Thoracic aorta (tissue), 2 donors: ENCODE measurements at places on chromosomes 2 and 18.

- DNase-seq, result no peak
Measured at GRCh38 chr2:151760139-151760650, 25.9 kb upstream of the NEB start.

GRCh38 chr2:196538646-196539045 lies 100.9 kb upstream of the CCDC150 start:
- no peak for DNase-seq

DNA sequence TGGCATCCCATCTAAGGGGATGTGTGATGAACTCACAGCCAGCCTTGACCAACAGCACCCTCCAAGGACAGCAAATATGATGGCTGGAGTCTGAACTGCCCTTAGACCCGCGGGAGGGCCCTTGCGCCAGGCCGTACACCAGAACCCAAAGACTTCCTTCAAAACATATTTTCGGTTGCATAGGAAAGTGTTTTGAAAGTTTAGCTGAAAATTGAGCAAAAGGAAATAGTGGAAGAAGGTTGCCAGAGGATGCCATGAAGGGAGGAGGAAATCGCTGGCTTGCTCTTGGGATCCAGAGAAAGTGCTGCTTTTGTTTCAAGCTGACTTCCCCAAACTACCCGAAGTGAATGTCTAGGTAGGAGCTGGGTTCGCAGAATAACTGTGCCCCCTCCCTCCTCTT lies 61.3 kb downstream of the IL1R2 start:
- no peak for DNase-seq

- no peak for DNase-seq
Measured at GRCh38 chr18:56351911-56352500, 286.4 kb downstream of the TXNL1 start.

DNA sequence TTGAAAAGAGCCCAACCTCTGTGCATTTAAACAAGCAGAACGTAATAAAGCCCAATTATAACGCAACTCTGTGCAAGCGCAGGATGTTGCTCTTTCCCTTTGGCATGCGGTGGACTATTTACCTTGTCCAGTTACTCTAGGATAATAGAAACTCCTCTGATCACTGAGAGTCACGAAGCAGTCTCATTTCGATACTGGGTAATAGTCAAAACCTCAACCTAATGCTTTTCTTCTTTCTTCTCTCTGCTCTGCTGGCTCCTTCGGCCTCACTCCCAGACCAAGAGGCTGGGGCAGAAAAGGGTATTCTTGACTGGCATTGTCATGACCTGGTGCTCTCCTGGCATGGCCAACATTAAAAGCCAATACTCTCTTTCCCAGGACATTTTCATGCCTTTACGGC lies 89.7 kb upstream of the GCFC2 start:
- DNase-seq, result no peak

GRCh38 chr2:67877301-67877700 lies 185.5 kb downstream of the C1D start:
- DNase-seq, result no peak

- DNase-seq, result no peak
Measured at GRCh38 chr18:5584746-5585417, 41.1 kb upstream of the EPB41L3 start.

- no peak for DNase-seq
Measured at GRCh38 chr2:213034585-213034984, 116.8 kb downstream of the IKZF2 start.

- DNase-seq, result no peak
Measured at GRCh38 chr2:241188361-241189092, at the start of gene ANO7. TSS of gene ANO7 (plus strand) at chr2:241188677. CDS start at chr2:241190064, 1,387 bp downstream.

DNA sequence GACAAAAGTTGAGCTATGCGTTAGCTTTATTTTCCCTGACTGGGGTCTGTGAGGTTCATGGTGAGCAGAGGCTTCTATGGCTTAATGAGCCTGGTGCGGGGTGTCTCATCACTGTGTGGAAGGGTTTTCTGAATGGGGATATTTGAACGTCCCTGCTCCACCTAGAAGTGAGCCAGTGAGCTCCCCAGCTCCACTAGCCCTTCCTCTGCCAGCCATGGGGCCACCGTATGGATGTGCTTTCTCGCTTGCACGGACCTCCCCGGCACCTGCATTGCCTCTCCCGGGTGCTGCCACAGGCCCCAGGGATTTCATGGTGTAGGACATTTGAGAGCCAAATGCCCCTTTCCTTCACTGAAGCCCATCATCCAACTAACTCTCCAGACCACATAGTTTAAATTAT lies 37.8 kb downstream of the CYP26B1 start:
- DNase-seq, result no peak

GRCh38 chr18:79772865-79773696 lies 24.7 kb upstream of the KCNG2 start:
- no peak for DNase-seq

DNA sequence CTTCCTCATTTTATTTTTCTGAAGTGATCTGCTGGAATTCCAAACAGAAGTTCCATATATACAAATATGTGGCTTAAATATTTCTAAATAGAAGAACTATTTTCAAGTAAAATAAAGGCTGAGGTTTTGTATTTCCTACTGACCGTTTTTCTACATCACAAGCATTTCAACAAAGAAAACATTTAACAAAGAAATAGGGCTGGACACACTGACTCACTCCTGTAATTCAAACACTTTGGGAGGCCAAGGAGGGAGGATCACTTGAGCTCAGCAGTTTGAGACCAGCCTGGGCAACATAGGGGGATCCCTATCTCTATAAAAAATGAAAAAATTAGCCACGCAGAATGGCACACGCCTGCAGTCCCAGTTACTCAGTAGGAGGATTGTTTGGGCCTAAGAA lies 44.6 kb downstream of the TANK start:
- no peak for DNase-seq

GRCh38 chr2:206876216-206876860 lies 63.0 kb upstream of the CPO start:
- DNase-seq, result no peak

- DNase-seq, result no peak
Measured at GRCh38 chr2:73937103-73937885, 10.6 kb downstream of the DGUOK start.

- DNase-seq, result no peak
Measured at GRCh38 chr2:70668911-70669310, 99.1 kb downstream of the ADD2 start.

GRCh38 chr18:28961669-28962228 lies 784.8 kb upstream of the CDH2 start:
- DNase-seq, result no peak

DNA sequence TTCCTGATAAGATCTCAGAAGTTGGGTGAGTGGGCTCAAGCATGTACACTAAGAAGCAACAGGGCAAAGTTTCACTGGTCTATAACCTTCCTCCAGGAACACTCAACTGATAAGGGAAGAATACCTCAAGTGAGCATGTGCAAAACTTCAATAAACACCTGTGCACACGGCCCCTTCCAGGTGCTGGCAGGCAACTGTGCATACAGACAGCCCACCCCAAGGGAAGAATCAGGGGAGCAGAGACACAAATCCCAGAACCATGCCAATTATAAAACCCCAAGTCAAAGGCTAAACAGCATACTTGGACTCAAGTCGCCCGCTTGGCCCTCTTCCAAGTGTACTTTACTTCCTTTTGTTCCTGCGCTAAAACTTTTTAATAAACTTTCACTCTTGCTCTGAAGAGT lies 85.9 kb upstream of the RTN4 start:
- no peak for DNase-seq

DNA sequence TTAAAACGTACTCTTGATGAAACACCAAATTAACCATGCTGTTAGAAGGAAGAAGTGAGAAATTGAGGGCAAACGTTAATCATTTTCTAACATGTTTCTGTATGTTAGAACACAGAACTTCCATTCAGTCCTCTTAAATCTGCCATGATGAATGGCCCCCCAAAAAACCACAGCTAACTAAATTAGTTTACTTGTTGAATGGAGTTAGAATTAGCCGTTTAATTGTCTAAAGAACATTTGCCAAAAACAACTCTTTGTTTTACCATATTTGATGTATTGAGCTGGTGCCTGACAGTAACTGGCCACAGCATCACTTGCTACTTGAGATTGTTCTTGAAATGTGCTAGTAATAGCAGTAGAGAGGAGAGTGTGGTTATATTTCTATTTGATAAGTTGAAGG lies 12.7 kb downstream of the CCNYL1 start:
- DNase-seq, result no peak

DNA sequence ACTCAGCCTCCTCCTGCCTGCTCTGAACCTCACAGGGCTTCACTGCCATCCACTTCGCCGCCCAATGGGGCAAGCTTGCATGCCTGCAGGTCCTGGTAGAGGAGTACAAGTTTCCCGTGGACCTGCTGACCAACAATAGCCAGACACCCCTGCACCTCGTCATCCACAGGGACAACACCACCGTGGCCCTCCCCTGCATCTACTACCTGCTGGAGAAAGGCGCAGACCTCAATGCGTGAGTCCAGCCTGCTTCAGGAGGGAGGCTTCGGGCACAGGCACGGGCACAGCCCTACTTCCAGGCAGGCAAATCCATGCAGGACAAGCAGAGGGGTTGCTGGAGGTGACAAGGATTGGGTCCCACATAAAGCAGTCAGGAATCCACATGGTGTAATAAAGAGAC lies 1.2 kb downstream of the ANKRD53 start:
- no peak for DNase-seq

DNA sequence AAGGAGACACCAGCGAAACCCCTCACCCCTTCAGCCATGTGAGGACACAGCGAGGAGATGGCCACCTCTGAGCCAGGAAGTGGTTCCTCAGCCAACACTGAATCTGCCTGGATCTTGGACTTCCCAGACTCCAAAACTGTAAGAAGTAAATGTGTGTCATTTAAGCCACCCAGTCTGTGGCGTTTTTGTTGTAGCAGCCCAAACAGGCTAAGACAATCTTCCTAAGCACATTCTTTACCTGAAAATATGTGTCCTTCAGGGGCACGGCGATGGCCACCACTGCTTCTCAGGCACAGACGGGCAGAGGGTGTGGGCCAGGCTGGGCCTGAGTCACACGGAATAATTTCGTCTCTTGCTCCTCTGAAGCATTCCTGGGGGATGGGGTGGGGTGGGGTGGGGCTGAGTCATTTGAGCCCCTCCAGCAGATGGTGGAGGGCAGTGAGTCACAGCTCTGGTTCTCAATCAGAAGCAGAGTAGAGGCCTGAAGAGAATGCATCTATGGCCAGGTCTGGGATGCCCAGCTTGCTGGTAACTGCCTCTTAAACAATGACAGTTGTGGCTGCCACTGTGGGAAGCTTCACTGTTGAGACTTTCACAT lies 142.4 kb downstream of the CAPN13 start:
- DNase-seq, result no peak

- peak; percentile 39 for DNase-seq
Measured at GRCh38 chr18:48161191-48161910, 230.9 kb upstream of the SMAD2 start.

DNA sequence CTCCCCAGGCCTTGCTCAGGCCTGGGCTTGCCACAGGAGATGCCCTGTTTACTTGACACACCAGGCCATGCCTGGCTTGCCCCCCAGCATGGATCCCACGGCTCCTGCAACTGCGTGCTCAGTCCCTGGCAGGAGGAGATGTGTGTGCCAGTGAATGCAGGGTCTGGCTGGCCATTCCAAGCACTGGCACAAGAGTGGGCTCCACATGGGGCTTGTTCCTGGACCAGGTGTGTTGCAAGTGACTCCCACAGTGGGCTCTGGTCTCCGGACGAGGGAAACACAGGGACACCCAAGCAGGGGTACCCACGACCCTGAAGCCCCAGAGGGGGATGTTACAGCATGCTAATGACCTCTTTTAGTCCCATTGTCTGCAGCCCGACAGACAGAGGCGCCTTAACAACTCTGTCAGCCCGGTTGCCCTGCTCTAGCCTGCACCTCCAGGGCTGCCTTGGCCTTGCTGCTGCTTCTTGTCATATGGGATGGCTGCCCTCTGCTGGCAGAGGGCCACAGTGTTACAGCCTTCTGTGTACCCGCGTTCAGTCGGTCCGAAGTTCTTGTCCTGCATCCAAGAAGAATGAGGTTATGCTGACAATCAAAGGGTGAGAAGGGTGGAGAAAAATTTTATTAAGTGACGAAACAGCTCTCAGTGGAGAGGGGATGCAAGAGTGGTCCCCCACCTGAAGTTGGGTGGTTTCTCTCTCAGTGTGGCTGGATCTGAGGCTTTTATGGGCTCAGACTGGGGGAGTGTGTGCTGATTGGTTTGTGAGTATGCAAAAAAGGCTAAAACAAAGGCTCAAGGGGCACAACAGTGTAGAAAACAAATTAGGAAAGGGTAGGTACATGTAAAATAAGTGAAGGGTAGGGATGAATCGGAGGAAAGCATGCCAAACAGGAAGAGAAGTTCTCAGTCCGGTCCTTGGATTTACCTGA lies 180.4 kb downstream of the MBD5 start:
- DNase-seq, result no peak

DNA sequence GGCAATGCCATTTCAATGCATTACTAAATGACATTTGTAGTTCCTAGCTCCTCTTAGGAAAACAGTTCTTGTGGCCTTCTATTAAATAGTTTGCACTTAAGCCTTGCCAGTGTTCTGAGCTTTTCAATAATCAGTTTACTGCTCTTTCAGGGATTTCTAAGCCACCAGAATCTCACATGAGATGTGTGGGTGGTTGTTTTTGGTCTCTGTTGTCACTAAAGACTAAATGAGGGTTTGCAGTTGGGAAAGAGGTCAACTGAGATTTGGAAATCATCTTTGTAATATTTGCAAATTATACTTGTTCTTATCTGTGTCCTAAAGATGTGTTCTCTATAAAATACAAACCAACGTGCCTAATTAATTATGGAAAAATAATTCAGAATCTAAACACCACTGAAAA lies 45.3 kb downstream of the HADHB start:
- DNase-seq, result no peak

GRCh38 chr2:159661286-159661685 lies 44.9 kb upstream of the BAZ2B start:
- no peak for DNase-seq

GRCh38 chr2:180473456-180473855 lies 466.4 kb upstream of the CWC22 start:
- DNase-seq, result no peak

DNA sequence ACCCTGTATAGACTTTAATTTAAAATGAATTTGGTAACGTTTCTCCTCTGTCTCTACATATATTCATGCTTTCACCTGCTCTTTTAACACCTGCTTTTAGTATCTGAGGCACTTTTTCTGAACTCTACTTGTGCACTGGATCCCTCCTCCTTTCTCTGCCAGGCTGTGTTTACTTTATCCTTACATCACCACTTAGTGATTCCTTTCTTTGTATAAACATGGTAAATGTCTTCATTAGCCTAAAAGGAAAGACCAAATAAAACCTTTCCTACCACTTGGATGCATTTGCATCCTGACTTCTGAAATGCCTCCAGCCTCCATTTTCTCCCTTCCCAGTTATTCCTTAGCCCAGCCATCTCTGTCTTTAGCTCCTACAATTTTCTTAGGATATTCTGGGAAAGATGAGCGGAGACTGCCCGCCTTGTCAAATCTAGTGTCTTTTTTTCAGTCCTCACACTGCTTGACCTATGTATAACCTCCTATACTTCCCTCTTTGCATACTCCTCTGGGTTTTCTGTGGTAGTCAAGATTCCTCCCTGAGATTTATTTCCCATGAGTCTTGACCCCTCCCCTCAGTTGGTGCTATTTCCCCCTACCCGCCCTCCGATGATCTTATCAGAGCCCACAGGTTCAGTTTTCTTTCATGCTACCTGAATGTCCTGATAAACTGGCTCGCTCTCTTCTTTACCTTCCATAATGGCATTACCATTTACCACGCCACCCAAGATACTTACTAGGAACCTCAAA lies 44.8 kb downstream of the REL start:
- no peak for DNase-seq

GRCh38 chr2:9824956-9825720 lies 18.1 kb upstream of the TAF1B start:
- DNase-seq, result no peak
